ENCODE measurements at places on chromosomes 1 and 21.

DNA sequence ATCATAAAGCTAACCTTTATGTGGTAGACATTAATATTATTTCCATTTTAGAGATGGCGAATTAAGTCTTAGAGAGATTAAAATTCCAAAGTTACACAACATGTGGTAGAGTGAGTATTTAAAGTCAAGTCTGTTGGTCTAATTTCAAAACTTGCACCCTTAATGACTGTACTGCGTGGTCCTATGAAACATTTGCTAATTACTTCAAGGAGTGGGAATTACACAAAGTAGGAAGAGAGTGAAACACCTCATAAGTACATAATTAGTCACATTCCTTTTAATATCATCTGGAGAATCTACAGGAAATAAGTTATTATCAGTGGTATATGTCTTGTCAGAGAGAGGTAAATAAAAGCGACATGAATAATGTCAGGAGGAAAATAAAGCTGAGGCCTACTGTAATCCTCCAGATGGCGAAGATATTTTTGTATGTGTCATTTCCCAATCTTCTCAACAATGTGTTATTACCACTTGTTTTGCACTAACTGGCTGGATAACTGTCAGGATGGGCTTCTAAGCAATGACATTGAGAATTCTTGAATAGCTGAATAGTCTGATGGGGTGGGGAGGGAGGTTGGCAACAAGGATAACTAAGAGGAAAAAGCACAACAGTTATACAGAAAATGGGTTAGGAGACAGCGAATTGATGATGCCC, 95.5 kb downstream of the TNFSF18 start:
- no peak for DNase-seq

- no peak for DNase-seq
These were observed 86.2 kb downstream of the CD247 start for GRCh38 chr1:167431909-167432650.

GRCh38 chr1:61455400-61455799, 269.5 kb downstream of the TM2D1 start:
- DNase-seq: no peak

- DNase-seq: no peak
These were observed 18.8 kb downstream of the CEP350 start for GRCh38 chr1:179973198-179974110.

DNA sequence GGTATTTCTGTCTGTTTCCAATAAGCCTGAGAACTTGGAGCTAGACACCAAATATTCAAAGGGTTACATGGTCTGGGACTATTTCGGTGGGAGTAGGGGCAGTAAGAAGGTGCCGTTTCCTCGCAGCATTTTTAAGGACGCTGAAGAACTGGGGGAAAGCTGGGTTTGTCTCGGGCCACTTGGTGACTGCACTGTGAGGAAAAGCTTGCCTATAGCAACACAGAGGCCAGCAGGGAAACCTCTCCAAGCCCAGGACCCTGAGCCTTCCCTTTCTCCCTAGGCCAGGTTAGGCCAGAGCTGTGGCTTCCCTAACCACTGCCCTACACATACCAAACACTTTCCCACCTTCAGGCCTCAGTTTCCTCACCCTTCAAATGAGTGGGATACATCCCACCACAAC, 3.3 kb downstream of the GLIS1 start:
- no peak for DNase-seq

GRCh38 chr1:9448132-9449109, 90.8 kb upstream of the SLC25A33 start:
- DNase-seq: no peak

DNA sequence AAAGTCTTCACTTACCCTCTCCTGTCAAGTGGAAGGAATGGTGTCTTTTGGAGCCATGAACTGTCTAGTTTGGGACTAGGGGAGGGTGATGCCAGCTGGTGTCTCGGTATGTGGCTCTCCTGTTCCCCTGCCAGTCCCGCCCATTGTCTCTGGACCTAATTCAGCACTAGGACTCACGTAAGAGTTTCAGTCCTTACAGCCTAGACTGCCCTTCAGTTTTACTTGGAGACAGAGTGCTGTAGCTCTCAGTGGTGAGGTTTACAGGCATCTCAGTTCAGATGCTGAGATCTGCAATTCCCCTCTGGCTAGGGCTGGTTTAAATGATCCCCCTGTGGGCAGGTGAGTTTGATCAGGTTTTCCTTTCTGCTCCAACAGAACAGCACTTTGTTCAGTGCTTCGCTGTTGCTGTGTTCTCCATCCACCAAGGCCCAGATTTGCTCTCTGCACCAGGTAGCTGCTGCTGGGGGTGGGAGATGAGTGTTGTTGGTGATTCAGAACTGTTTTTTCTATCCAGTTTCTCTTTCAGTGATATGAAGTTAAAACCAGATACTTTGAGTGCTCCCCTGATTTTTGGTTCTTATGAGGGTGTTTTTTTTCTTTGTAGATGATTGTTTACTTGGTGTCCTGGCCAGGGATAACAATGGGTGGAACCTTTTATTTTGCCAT, 198.3 kb upstream of the RNPC3 start:
- no peak for DNase-seq

DNA sequence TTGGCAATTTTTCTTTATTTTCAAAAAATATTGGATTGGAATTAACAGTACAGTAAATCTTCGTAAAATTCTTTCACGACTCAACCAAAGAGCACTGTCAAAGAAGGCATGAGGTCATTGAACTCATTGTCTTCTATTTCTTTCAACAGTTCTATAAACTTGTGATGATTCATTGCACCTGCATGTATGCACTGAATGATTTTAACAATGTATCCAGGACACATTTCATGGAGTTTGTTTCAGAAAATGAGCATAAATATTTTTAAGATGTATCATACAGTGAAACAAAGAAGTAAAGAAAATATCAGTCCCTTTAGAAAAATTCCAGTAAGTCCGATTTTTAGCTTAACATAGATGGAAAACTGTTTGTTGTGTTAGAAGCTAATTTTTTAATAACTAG, 33.6 kb upstream of the CD34 start:
- no peak for DNase-seq

DNA sequence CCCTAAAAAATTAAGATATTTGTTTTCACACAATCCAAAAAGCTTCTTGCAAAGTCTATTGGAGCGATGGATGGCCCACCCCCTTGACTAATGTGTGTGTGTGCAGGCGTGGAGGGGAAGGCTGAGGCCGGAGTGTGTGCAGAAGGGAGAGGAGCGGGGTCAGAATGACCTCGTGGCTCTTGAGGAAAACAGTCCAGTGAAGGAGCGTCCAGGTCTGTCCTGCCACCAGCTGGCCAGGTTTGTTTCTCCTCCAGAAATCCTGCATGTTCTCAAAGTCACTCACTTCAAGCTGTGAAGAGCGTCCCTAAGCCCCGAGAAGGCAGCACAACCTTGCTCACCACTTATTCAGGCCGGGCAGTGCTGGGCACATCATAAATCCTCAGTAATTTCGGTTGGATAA, 69.5 kb upstream of the SSX2IP start:
- DNase-seq: no peak

- no peak for DNase-seq
These were observed 30.2 kb upstream of the IL20 start for GRCh38 chr1:206835186-206835585.

GRCh38 chr1:162279136-162279498, 97.5 kb downstream of the SPATA46 start:
- no peak for DNase-seq

GRCh38 chr21:42781971-42782722, 97.2 kb downstream of the WDR4 start:
- DNase-seq: no peak

- DNase-seq: peak; percentile 42
These were observed 17.4 kb downstream of the CELA3A start for GRCh38 chr1:22018583-22019559.

GRCh38 chr1:163298365-163298764, 23.4 kb upstream of the NUF2 start:
- no peak for DNase-seq

DNA sequence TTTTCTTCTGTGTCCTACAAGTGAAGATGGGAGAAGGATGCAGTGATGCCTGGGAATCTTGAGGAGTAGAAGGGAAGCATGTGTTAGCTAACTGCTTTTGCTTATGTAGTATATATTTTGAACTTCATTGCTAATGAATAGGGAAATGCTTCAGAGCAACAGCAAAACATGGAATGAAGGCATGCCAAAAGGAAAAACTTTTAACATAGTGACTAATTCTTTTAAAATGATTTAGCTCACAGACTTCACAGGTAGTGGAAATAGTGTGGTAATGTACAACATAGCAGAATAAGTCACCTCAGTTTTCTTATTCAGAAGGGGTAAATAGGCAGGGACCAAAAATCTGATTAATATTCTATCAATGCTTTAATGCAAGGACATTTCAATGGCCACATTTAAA, 95.5 kb downstream of the LYPLAL1 start:
- DNase-seq: no peak

- DNase-seq: no peak
These were observed 61.3 kb upstream of the C1orf53 start for GRCh38 chr1:197841158-197841557.

DNA sequence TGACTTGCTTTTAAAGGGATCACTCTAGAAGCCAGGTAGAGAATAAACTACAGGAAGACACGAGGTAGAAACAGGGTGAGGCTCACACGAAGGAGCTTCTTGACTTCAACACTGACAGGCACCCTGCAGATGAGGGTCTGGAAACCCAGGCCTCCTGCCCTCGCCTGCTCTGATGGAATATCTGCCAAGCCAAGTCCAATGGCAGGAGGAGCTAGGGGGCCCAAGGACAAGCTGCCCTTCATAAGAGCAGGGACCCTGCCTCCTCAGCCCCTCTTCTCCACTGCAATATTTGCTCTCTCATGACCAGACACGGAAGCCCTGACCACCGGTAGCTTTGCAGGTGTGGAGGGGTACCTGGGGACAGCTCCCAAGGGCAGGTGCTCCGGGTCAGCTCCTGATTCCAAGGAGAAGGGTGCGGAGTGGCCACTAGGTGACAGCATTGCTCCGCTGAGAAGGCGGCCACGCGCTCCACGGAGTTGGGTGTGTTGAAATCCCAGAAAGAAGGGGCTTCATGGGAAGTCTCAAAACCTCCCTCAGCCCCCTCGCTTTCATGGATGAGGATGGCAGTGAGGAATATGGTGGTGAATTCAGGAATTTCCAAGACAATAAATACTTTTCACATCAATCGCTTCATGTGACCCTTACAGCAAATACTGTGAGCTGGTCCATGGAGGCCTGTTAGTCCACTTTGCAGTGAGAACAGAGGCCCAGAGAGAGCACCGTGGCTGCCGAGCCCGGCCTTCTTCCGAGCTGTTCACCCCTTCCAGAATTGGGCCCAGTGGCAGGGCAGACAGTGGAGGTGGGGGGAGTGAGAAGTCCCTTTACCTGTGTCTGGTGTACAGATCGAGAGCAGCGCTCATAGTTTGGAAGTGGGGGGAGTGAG, 33.2 kb upstream of the PAX7 start:
- DNase-seq: peak; percentile 51

GRCh38 chr21:30014886-30015285, 75.1 kb upstream of the GRIK1 start:
- no peak for DNase-seq

GRCh38 chr1:242813490-242814091, 289.1 kb upstream of the PLD5 start:
- no peak for DNase-seq

DNA sequence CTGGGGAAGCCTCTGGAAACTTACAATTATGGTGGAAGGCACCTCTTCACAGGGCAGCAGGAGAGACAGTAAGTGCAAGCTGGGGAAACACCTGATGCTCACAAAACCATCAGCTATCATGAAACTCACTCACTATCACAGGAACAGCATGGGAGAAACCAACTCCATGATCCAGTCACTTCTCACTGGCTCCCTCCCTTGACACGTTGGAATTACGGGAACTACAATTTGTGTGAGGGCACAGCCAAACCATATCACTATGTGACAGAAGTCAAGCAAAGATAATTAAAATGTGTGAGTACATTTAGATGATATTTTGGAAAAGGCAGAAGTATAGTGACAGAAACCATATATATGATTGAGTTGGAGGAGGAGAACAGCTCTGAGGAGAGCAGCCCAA, 474.0 kb upstream of the OLFM3 start:
- no peak for DNase-seq

GRCh38 chr1:43520100-43520778, 10.4 kb upstream of the PTPRF start:
- DNase-seq: no peak
